Stimulated activated CD8-positive, alpha-beta memory T cell treated with anti-CD3 and anti-CD28 coated beads, Interleukin-4, amount 100 ng/mL, for 1 hour (primary cell): ENCODE measurements at places on chromosomes 16 and 17.

- DNase-seq = no peak
These were observed 66.2 kb upstream of the BRD7 start for GRCh38 chr16:50434872-50435478.

GRCh38 chr17:65297916-65298315 lies 160.7 kb downstream of the RGS9 start:
- no peak for DNase-seq

- DNase-seq = no peak
These were observed 157.5 kb upstream of the CACNG5 start for GRCh38 chr17:66677201-66677981.

- no peak for DNase-seq
These were observed 14.0 kb downstream of the SUPT6H start for GRCh38 chr17:28675980-28676379.

- peak; percentile 19 for DNase-seq
These were observed 47.5 kb downstream of the HAPSTR1 start for GRCh38 chr16:9138731-9139501.

DNA sequence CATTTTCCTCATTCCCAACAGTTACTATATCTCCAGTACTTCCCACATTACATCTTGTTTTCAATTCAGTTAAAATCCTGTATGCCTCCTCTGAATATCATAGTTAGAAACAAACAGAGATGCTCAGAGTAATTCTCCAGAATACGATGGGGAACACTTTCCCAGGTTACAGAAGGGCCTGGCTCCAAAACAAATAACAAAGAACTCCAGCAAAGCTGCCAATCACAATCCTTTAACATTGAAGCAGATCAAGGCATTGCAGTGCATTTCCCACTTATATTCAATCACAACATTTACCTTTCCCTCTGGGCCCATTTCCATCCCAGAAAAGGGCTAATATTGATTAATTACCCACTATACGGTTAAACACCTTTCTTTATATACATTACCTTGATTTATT lies 29.4 kb upstream of the PMFBP1 start:
- DNase-seq = no peak

DNA sequence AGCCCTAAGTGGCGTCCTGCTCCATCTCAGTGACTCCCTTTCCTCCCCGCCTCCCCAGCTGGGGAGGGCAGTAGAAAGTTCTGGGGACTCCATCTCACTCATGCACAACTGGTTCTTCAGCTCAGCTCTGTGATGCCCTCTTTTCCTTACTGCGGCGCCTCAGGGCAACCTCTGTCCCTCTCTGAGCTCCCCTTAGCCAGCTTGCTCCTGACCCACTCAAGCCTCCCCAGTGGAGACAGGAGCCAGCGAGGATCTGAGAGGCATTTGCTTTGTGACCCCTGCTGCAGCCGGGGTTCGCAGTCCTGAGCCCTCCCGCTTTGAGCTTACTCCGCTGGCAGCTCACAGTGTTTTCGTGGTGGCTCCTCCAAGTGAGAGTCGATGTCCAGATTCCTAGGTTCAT lies 6.2 kb upstream of the MRC2 start:
- no peak for DNase-seq

- DNase-seq = no peak
These were observed 9.5 kb upstream of the KRT19 start for GRCh38 chr17:41537614-41537954.

DNA sequence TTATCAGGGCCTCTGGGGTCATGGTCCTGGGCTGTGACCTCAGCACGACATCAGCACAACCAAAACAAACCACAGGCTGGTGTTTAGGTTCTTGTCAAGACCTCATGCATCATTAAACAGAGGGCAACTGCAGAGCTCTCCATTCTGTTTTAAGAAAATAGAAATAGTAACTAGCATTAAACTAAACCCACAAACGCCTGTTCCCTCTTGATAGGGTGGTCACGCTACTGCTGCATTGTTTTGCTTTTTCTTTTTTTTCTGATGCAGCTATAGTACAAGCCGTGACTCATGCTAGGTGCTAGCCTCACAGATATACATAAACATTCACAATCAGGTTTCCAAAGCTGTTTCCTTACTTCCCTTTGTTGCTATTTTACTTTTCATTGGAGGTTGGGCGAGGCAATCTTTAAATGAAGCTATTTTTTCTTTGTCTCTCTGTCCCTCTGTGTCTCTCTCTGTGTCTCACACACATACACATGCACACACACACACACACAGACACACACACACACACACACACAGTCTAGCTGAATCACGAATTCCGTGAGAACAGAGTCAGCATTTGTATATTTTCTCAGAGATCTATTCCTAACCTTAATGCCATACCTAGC lies 310.3 kb downstream of the CDH13 start:
- DNase-seq = no peak

DNA sequence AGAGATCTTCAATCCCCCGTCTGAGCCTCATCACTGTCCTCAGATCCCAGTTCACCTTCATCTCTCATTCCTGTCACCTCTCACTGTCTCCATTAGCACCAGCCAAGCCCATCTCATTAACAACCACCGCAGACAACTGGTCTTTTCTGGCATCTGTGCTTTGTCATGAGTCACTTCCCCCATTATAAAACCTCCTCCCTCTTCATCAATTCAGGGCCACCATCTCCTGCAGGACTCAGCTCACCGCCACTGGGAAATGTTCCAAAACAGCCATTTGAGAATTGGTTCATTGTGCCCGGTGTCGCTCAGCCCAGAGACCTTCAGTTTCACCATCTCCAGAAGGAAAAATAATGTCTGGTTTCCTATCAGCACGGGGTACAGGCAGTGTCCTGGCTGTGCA lies 56.9 kb upstream of the TEKT3 start:
- no peak for DNase-seq

DNA sequence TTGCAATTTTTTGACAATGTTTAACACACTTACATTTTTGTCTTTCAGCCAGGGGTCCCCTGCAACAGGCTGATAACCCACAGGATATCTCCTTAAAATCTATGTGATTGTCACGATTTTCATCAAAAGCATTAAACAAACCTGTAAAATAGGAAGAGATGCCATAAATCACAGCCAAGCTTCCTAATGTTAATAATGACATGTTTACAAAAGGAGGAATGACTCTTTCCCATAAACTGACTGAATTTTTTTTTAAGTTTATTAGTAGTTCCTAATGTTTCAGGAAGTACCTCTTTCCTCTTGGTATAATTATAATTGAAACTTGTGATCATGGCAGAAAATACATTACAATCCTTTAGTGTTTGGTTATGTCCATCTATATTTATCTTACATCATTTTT lies 119.6 kb downstream of the CA4 start:
- DNase-seq = no peak

GRCh38 chr16:89164847-89165680 lies 6.5 kb upstream of the CDH15 start:
- DNase-seq = no peak

DNA sequence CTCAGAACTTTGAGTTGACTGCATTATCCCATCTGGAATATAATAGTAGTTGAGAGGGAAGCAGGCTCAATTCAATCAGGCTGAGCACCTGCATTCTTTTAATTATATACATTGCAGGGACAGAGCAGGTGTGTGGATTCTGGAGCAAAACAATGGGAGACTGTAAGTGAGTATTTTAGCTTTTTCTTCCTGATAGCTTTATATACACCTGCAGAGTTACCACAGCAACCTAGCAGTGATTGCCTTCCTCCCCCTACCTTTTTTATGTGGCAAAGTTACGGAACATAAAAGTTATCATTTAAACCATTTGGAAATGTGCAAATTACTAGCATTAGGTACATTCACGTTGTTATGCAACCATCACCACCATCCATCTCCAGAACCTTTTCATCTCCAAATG lies 25.4 kb upstream of the RHOT1 start:
- DNase-seq = no peak

- no peak for DNase-seq
These were observed 15.5 kb downstream of the CES1 start for GRCh38 chr16:55817236-55817912.

- DNase-seq = no peak
These were observed 24.3 kb downstream of the KCNJ16 start for GRCh38 chr17:70099294-70099693.

DNA sequence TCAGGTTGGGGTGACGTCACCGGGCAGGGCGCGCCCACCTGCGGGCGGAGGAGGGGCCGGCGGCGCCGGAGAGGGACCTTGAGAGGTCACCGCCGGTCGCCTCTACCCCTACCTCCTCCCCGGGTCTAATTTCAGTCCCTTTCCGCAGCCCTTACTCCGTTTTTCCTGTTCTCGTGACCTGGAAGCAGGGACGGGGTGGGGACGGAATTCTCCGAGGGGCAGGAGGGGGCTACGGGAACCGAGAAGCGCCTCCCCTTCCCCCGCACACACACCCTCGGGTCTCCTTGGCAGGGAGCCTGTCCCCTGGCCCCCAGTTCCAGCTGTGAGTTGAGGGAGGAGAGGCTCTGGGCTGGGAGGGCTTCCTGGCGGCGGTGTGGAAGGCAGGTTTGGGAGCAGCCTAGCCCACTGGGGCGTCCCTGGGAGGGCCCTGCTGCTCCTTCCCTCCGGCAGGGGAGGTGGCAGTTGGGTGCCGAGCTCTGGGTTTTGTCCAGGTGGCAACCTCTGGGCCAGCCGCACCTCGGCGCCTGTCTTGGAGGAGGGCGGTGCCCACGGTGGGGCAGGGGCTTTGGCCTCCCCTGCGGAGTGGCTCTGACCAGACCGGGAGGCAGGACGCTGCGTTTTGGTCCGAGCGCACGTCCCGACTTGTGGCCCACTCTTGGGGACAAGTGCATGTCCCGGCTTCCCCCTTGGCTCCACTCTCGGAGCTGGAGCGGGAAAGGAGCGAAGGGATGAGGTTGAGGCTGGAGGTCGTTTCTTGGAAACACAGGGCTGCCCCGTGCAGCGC lies 773 bp downstream of the SYNGR3 start:
- no peak for DNase-seq

- no peak for DNase-seq
These were observed 167.7 kb downstream of the SHISA9 start for GRCh38 chr16:13068912-13069583.

DNA sequence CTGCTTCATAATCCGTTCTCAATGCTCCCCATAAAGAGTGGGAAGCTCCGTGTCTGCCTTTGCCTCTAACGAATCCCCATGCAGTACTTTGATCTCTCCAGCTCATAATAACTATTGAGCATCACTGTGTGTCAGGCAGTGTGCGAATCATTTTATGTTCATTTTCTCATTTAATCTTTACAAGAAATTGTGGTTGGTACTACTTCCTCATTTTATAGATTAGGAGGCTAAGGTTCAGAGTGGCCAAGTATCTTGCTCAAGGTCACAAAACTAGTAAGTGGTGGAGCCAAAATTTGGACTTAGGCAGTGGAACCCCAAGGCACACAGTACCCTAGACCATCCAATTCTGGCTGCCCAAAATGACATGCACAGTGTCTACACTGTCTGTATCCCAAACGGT lies 44.8 kb downstream of the ABCC12 start:
- no peak for DNase-seq

DNA sequence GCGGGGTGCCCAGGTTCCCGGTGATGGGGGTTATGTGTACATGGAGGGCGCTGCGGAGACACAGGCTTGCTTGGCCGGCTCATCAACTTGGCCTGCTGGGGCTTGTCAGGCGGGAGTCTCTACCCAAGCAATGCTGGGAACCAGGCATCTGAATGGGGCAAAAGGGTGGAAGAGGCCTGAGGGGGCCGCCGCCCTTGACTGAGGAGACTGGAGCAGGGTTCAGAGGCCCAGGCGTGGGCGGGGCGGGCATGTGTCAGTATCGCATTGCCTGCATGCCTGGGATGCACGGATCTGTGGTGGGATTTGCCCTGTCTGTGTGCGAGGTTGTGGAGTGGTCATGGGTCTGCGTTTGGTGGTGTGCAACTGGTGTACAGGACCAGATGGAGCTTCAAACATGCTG lies 21.1 kb downstream of the ARHGAP23 start:
- no peak for DNase-seq

DNA sequence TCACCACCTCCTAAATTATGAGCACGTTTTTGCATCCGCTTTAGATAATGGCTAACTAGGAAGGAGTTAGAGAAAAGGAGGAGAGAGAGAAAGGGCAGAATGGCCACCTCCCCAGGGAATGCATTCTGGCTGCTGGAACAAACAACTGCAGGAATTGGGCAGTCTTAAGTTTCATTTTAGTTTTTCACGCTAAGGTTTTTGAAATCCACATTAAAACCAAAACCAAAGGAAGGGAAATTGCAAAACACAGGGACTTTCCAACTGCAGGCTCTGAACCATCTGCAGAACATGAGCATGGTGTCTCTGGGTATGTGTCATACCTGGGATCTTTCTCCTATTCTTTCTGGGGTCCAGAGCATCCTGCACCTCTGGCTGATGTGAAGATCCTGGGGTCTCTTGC lies 12.1 kb upstream of the CCL8 start:
- no peak for DNase-seq

GRCh38 chr16:56353054-56353921 lies 72.1 kb downstream of the AMFR start:
- DNase-seq = no peak

- DNase-seq = no peak
These were observed 12.1 kb upstream of the DHX8 start for GRCh38 chr17:43471585-43472160.

GRCh38 chr16:47976636-47977210 lies 179.1 kb downstream of the ABCC12 start:
- DNase-seq = no peak

- no peak for DNase-seq
These were observed 242.3 kb downstream of the SEC14L1 start for GRCh38 chr17:77382966-77383612.

- no peak for DNase-seq
These were observed 33.0 kb downstream of the PITPNM3 start for GRCh38 chr17:6523330-6523729.

DNA sequence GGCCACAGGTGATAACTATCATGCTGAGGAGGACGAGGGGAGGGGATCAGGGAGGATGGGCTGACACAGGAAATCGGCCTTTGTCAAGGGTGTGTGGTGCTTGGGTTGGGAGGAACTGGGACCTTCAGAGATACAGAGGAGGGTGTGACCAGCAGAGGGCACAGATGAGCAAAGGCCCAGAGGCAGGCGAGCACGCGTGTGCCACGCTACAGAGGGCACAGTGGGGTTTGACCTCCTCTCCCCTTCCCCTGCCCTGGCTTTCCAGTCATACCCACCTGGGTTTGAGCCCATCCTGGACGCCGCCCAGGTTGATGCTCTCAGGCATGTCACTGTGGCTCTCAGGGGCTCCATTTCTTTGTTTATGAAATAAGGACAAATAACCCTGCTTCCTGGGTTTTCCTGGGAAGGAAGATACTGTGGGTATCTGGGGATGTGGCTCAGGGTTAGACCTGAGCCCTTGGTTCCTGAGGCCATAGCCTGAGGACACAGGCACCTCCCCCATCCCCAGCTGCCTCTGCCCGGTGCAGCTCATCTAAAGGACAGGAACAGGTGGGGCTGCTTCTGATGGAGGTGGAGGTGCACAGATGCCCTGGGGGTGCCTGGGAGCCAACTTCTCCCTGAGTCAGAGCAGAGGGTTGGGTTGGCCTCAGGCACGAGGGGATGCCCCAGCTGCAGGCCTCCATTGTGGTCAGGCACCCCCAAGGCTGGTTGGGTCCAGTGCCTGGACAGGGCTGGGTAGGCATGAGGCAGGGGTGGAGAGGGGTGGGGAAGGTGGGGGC lies 51.8 kb downstream of the BEAN1 start:
- DNase-seq = peak; percentile 44
